Ureter (tissue), 1 donor: ENCODE measurements at places on chromosomes 6 and 20. TPM values are rescaled to one million over a fixed set of nuclear protein-coding genes. Genes with fewer than 3 reads are reported as not detected.

The MAK gene
- total RNA-seq: 0.16 TPM

GRCh38 chr20:49914310-49915117 lies 815 bp downstream of the SPATA2 start:
- DNase-seq: no peak

DNA sequence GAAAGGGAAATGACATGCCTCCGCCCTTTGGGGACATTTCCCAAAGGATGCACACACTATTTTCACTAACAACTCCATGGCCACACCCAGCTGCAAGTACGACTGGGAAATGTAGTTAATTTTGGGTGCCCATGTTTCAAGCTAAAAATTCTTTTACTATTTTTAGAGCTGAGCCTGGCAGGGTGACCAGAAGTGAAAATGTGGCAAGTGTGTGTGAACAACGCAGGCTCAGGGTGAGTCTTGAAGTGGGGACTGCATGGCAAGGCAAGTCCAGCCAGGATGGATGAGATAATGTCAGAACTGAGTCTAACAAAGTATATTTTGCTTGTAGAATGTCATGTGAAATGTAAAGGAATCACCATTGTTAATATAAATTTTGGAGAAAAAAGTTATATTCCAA lies 17.0 kb upstream of the CD109 start:
- no peak for DNase-seq

- no peak for DNase-seq
Observed at GRCh38 chr6:21612067-21612745, 18.7 kb downstream of the SOX4 start.
